ENCODE measurements at places on chromosomes 1 and 21.

- DNase-seq, result no peak
Measured at GRCh38 chr1:46467183-46467504, 22.5 kb upstream of the DMBX1 start.

DNA sequence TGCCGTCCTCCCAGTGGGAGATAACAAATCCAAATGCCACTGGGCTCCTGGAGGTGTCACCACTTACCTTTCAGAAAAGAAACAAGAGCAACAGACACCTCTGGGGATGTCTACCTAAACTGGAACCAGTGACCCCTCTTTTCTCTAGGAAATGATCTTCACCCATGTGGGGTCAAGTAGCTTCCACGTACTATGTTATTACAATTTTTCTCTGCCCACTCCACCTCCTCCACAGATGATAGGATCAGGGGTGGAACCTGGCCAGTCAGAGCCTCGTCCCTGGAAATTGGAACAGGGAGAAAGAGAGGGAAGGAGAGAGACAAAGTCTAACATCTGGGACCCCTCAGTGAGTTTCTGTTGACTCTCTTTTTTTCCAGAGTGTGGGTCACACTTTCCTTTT, 50.1 kb downstream of the H3-3A start:
- DNase-seq, result no peak

GRCh38 chr1:108141621-108142020, 58.5 kb downstream of the SLC25A24 start:
- DNase-seq, result peak; percentile 23

DNA sequence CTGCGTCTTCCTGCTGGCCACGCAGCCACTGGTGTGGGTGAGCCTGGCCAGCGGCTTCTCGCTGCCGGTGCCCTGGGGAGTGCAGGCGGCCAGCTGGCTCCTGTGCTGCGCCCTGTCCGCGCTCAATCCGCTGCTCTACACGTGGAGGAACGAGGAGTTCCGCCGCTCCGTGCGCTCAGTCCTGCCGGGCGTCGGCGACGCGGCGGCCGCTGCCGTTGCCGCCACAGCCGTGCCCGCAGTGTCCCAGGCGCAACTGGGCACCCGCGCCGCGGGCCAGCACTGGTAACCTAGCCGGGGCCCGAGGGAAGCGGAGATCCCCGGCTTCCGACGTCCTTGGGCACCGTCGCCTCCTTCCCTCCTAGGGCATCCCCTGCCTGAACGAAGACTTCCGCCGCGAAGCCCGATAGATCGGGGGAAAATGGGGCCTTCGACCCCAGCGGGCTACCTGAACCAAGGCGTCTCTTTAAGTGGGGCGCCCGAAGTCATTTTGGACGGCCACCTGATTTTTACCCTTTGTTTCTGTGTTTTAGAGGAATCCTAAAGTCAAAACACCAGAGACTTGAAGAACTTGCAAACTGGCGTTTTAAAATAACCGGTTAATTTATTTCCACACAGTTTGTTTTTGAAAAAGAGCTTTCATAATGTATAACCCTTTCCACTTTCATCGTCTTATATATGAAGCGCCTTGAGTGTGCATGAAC, 2.0 kb downstream of the GPR88 start:
- DNase-seq, result peak; percentile 55

GRCh38 chr1:41861535-41862383, 57.0 kb downstream of the HIVEP3 start:
- peak; percentile 23 for DNase-seq
